CD8-positive, alpha-beta memory T cell (primary cell): ENCODE measurements at places on chromosomes 3 and 15.

DNA sequence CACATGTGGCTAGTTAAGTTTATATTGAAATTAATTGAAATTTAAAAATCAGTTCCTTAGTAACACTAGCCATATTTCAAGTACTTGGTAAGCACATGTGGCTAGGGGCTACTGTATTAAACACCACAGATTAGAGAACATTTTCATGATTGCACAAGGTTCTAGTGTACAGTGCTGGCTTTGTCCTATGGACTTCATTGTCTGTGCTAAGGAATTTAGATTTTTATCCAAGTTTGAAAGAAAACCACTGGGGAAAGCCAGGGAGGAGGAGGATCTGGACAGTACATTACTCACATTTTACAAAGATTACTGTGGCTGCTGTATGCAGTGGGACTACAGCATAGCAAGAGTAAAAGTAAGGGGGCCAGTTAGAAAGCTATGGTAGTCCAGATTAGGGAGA is 13.9 kb downstream of the STAC start:
- DNase-seq: no peak

- DNase-seq: no peak
Measured at GRCh38 chr3:187979564-187979963, 174.4 kb upstream of the LPP start.

- DNase-seq: no peak
Measured at GRCh38 chr15:27714675-27715074, 384.4 kb downstream of the OCA2 start.

DNA sequence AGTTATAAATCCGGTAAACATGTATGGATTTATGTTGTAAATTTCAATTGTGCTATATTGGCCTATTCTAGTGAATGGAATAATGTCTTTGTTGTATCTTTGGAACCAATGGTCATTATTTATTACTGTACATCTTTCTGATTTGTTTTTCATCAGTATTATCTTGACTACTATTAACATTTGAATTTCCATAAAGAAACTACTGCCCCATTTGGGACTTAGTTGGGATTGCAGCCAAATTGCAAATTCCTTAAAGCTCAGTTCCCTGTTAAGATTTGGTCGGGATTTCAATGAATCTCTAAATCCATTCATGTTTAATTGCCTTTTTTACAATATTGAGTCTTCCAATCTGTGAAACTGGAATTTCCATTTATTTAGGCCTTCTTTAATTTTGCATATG is 822.4 kb upstream of the CADM2 start:
- no peak for DNase-seq

DNA sequence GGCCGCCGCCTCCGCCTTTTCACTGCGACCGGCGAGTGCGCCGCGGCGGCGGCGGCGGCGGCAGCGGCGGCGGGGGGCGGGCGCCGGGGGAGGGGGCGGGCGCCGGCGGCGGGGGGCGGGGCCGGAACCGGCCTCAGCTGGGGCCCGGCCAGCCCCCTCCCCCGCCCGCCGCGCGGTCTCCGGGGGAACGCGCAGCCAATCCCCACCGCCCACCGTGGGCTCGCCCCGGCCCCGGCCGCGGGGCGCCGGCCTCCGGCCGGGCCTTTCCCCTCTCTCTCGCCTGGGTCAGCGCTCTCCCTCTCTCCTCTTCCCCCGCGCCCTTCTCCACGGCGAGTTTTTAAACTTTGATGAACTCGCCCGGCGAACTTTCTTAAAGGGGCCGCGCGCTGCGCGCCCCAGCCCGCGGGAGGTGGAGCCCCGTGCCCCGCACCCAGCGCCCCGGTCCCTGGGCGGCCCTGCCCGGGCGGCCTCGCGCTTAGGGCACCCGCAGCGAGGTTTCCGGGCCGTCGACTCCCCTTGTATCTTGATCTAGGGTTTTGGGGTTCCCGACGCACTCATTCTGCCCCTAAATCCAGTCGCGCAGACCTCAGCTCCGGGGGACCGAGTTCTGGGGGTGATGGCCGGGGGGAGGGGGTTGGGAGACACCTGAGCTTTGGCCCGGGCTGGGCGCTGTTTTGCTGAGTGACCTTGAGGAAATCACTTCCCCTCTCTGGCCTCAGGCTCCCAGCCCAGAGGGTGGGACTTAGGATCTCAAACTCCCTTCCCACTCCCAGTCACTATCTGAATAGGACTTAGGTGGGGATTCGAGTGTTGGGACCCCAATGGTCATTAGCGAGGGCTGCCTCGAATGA is at the start of gene RBPMS2:
TSS of gene RBPMS2 (minus strand) at position 39 of the 851 bp plus-strand sequence. CDS start 270 bp downstream, outside the sequence.
- no peak for DNase-seq

DNA sequence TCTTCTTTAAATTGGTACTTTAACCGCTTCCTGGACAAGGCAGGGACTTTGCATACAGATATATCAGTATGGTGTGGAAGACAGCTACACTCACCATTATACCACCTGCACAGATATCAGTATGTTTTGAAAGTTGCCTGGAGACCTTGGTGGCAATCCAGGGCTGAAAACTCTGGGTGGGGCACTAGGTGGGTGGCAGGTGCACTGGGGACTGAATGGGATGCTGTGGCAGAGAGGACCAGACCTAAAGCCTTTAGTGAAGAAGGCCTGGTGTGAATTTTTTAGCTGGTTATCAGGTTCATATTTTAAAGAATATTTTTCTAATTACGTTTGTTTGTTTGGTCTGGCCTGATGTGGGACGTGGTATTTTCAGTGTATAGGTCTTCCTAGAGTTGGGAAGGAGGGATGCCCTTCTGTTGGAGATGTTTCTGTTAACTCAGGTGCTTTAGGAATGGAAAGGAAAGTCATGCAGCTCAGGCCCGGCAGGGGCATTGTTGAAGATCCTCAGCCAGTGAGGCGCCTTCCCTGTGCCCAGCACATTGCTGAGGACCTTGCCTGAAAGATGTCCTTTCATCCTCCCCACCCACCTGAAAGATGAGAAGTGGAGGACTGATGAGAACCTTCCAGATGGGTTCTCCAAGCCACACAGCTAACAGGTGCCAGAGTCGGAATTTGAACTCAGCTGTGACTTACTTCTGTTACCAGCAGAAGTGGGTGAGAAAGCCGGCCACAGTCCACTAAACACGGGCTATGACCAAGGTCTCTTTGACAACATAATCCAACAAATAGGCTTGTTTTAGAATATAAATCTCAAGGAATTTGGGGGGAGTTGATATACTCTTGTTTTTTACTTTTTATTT is 77.3 kb downstream of the APBA2 start:
- DNase-seq: no peak

DNA sequence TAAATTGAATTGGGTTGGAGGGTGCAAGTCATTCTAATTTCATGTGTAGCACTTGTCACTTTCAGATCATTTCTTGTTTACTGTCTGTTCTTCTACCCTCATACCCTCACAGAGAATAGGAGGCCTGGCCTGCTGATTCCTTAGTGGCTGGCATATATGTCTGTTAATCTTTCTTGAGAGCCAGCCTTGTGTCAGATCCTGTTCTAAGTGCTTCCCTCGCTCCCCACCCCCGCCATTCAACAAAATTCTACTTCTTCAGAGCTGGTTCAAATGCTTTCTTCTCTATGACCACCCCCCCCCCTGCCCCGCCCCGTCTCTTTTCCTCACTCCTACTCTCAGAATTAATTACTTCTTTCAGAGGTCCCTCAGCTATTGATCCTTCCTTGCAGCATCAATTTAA is 1.5 kb upstream of the U2SURP start:
- no peak for DNase-seq

DNA sequence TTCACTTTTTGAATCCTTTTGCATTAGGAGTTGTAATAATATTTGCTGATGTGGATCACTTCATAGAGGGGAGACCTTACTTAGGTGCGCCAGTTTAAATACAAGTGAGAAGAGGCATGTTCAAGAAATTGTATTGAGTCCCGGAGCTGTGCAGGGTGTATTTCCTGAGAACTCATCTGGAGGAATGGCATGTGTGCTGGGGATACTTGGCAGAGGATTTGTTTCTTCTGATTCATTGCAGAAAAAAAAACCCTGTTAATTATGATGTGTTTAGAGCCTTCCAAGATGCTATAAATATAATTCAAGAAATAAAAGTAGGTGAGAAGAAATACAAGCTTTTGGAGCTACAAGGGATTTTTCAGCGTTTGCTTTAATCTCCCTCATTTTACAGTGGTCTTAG is 97.6 kb downstream of the TPRG1 start:
- no peak for DNase-seq

- no peak for DNase-seq
Measured at GRCh38 chr15:25707656-25708365, 155.3 kb downstream of the ATP10A start.

- no peak for DNase-seq
Measured at GRCh38 chr3:141020143-141020830, 30.9 kb upstream of the SPSB4 start.

DNA sequence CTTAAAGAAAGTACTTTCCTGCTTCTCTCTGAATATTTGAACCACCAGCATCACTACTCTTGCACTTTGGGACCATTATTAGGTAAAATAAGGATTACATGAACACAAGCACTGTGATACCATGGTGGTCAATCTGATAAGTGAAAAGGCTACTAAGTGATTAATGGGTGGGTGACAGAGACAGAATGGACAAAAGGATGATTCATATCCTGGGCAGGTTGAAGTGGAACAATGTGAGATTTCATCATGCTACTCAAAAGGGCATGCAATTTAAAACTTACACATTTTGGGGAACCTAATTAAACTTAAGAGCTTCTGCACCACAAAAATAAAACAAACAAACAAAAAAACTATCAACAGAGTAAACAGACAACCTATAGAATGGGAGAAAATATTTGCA is 172.0 kb upstream of the CD96 start:
- no peak for DNase-seq

GRCh38 chr15:92115834-92116233 is 262.3 kb downstream of the SLCO3A1 start:
- no peak for DNase-seq

GRCh38 chr15:71548401-71548807 is 261.9 kb upstream of the NR2E3 start:
- DNase-seq: no peak

DNA sequence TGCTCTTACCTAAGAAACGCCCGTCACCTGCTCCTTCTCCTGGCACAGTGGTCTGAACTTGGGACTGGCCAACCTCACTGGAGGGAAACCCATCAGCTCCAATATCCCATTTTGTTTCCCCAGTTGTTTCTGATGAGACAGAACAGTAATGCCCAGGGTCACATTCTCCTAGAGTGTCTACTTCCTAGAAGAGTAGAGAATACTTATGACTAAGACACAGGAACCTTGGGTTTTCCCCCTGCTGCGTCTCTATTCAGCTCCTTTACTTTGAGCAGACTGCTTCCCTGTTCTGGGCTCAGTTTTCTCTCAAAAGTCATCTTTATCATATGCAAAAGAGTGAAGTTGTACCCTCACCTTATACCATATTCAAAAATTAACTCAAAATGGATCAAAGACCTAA is 79.4 kb downstream of the POLR2M start:
- DNase-seq: no peak

GRCh38 chr15:77644543-77645247 is 12.0 kb upstream of the LINGO1 start:
- no peak for DNase-seq

DNA sequence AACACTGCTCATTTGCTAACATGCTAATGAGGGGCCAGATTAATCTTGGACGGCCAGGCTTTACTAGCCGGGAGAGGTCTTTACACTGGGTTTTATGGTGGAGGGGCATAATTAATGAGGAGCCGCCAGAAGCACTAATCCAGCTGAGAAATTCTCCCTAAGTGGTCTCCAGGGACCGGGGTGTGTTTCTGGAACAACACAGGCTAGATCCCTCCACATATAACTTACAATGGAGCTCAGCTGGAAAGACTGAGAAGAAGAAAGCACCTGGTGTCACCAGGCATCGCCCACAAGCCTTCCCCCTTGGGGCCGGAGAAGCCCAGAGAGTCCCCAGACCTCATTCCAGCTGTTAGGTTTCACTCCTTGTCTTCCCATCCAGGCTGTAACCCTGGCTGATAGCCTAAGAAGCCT is 127.5 kb downstream of the MEGF11 start:
- DNase-seq: no peak

DNA sequence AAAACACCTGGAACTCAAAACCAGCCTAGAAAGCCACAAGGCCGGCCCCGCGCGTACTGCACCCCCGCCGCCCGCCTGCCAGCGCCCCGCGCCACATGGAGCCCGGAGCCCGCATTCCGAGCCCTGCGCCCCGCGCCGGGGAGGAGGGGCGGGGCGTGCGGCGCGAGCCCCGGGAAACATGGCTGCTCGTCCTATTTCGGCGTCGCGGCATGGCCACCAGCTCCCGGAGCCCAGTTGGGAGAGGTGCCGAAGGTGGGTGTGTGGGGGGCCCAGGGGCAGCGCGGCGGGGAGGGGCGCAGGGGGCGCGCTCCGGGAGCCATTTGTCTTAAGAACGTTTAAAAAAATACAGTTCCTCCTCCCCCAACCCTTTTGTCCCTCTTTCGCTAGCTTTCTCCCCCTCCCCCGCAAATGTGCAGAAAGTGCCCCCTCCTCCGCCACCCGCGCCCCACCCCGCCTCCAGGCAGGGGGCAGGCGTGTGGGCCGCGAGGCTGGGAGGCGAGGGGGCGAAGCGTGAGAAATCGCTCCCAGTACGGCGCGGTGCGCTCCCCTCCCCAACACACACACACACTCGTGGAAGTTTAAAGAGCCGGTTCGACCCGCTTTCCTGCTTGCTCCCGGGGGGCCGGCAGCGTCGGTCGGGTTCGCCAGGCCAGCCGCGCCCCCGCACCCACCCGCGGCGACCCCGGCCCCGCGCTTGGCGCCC is 2.5 kb downstream of the ANP32A start:
- DNase-seq: peak; percentile 66

DNA sequence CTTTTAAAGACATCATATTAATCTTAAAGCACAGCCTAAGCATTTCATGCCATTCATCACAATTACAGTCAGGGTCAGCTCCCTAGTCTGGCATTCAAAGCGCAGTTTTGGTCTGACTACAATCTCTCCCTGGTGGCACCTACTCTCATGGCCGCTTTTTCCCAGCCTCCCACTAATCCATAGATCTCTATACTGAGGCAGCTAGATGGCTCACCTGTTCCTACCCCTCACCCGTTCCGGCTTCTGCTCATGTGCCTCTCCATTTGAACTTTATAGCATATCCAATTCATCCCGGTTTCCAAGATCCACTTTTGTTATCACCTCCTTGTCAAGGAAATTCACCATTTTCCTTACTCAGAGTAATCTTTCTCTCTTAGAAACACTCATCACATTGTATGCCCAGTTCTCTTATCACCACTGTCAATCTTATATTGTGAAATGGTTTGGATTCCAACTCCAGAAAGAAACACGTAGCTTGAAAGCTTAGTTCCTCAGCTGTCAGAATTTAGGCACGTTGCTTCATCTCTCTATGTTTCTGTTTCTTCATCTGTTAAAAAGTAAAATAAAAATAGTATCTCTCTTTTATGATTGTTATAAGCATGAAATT is 220.0 kb upstream of the UBE2E2 start:
- DNase-seq: no peak

DNA sequence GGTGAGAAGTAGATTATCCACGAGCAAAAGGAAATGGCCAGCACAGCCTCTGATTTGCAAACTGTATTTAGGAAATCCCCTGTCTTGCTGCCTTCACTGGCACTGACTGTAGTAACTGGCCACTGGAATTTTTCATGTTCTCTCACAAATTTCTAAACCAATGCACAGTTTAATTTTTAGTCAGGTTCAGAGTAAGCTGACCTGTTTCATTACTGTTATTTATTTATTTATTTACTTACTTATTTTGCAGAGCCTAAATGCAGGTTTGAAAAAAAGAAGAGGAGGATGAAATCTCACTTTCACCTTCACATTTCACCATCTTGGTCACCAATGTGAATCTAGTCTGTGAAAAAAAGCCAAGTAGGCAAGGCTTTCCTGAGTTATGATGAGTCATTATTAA is 291.0 kb downstream of the PLOD2 start:
- no peak for DNase-seq

- no peak for DNase-seq
Measured at GRCh38 chr3:160475884-160476283, 26.3 kb upstream of the TRIM59 start.
